SK-MEL-5 (cell line): ENCODE measurements at places on chromosomes 3 and 15.

- no peak for DNase-seq
These were observed 149.6 kb downstream of the OPA1 start for GRCh38 chr3:193742628-193743027.

- DNase-seq, result no peak
These were observed 692.0 kb downstream of the NLGN1 start for GRCh38 chr3:174089592-174089991.

DNA sequence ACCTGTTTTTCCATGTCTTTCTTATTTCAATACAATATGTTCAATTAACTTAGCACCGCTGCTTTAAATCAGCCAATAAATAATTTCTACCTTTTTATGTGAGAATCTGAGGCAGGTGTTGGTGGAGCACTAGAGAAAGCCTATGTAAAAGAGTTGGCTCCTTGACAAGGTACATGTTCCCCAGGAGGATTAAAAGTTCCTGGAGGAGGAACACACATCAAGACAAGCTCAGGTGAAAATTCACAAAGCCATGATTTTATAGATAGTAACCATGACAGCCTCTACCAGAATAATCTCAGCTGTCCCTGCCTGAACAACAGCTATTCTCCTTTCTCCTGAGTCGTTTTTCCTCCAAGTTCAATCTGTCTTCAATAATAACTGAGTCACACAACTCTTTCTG, 3.4 kb upstream of the ZBED2 start:
- DNase-seq, result no peak

- DNase-seq, result no peak
These were observed 136.2 kb downstream of the EPHB1 start for GRCh38 chr3:134931045-134931785.

GRCh38 chr15:57306161-57306943, 70.0 kb upstream of the CGNL1 start:
- peak; percentile 77 for DNase-seq

GRCh38 chr15:48006031-48006511, 114.7 kb upstream of the SLC24A5 start:
- peak; percentile 95 for DNase-seq

DNA sequence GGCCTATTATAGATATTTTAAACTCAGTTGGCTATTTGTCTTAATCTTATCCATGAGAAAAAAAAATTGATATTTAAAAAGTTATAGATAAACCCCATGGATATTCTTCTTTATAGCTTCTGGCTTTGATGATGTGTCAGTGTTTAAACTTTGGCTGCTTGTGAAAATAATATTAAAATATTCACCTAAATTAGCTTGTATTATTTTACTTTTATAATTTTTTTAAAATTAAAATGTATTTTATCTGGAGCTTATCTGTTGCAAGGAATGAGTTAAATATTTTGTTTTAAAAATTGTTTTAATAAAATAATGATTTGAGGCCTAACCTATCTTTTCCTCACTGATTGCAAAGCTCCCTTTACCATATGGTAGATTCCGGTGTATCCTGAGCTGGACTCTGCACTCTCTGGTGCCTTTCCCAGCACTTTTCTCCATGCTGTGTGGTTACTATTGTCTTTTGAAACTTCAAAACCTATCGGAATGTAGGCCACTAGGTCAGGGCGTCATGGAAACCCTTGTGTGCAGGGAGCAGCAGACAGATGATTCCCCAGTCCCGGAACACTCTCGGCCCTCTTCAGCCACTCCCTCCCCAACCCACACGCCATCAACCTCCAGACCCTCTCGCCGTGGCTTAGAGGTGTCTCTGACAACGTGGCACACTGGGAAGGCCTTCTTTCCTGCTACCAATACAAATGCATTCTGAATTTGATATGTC, 252.3 kb upstream of the ATP10A start:
- DNase-seq, result no peak

DNA sequence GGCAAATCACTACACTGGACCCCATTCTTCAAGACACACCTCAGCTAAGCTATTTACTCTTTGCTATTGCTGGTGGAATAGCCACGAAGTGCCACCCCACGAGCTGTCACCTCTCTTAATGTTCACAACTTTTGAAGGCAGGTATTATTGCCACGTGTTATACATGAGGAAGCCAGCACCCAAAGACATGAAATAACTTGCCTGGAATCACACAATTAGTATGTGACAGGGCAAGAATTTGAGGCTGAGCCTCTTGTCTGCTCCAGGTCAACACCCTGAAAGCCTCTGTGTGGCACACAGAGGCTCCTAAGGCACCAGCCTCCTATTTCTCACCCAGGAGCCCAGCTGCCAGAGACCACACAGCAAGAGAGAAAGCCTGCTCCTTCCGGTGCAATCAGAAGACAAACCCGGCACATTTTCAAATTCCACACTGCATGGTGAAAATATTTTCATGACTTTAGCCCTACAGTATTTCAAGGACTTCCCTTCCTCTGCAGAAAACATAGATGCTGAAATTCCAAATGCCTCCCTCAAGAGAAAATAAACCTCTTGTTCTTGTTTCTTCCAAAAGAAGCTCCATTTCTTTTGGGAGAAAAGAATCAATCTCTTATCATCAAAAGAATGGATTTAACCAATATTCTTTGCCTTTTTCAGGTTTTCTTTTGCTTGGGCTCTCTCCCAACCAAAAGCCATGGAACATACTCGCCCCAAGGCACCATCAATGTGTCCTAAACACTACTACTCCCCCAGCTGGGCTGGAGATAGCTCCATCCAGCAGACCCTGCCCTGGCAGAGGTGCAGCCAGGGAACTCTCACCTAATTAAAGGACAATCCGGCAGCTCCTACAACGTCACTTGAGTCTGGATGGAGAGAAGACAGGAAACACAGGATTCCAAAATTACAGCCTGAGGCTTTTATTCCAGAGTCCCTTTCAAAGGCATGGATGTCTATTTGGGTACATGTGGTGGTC, 84.7 kb upstream of the THBS1 start:
- DNase-seq, result no peak

DNA sequence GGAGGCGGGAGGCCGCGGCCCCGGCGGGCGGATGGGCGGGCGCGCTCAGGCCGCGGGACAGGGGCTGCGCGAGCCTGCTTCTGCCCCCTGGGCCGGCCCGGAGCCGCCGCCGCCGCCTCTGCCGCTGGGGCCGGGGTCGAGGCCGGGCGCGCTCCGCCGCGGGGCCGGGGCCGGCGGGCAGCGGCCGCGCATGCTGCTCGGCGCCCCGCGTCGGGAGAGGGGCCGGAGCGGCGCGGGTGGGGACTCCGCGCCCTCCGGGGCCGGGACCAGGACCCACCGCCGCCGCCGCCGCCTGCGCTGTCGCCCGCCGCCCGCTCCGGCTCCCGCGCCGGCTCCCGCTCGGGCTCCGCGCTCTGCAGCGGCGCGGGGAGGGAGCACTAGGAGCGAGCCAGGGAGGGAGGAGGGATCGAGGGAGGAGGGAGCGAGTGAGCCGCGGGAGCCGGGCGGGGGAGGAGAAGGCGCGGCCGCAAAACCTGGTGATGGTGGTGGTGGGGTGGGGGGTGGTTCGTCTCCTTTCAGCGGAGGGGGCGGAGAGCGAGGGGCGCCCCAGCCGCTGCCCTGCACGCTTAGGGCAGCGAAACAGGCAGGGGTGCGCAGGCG, at the start of gene LINGO1:
LINGO1 (minus strand) TSS at position 379 of the 600 bp plus-strand sequence. CDS start 597 bp downstream, outside the sequence.
- DNase-seq, result no peak

DNA sequence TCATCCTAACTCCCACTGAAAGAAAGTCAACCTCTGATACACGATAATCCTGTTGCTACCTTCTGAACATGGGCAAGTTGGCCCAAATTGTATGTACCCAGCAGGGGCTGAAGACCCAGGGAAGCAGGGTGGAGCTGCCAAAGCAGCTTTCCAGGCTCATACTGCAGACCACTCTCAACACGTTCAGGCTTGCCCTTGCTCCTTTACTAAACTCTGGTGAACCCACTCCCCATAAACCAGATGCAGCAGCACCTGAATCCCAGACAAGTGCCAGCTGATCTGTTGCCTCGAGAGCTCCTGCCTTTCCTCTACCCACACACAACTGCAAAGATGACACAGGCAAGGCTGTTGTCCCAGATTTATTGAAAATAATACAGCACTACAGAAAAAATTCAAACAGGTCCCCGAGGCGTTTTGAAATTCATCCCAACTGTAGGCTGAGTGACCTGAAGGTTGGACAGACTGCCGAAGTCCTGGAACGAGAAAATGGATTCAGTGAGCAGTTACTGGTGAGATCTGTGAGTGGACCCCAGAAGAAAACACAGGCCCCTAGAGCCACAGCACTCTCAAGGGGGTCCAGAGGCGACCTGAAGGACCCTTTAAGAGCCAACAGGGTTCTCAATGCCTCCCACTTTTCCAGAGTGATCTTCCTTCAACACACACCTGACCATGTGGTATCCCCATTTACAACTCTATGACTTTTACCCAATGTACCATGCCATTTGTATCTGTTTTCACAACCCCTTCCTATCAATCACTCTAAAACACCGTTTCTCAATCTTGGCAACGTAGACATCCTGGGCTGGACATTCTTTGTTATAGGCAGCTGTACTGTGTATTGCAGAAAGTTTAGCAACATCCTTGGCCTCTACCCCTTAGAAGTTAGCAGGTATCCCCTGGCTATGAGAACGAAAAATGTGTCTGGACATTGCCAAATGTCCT, 3.6 kb downstream of the RPS17 start:
- DNase-seq, result no peak

- peak; percentile 99 for DNase-seq
These were observed 47.9 kb downstream of the PIK3CB start for GRCh38 chr3:138786788-138787271.

- no peak for DNase-seq
These were observed 101.0 kb downstream of the ANP32A start for GRCh38 chr15:68719672-68720071.

DNA sequence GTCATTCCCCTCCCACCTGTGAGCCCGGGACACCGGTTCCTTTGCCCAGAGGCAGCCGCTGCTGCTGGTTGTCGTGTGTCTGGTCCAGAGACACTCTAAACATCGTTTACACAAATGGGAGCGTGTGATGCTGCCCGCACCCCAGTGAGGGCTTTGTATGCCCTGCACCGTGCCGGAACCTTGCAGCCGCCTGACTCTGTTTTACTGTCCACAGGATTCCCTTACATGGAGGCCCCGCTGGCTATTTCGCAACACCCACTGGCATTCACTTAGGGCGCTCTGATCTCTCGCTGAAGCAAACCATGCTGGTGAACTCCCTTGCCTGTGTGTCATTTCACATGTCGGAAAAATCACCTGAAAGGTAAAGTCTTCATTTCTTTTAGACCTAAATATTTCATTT, 100.8 kb upstream of the SLC6A6 start:
- DNase-seq, result peak; percentile 50

GRCh38 chr15:73981761-73982221, 10.3 kb downstream of the STOML1 start:
- DNase-seq, result no peak

GRCh38 chr15:70258369-70259027, 160.8 kb upstream of the TLE3 start:
- no peak for DNase-seq

GRCh38 chr3:156781310-156782230, 44.6 kb upstream of the LEKR1 start:
- no peak for DNase-seq

GRCh38 chr3:74897006-74897405, 282.5 kb upstream of the CNTN3 start:
- DNase-seq, result peak; percentile 37

- DNase-seq, result no peak
These were observed 45.0 kb downstream of the IQSEC1 start for GRCh38 chr3:13028010-13028821.

DNA sequence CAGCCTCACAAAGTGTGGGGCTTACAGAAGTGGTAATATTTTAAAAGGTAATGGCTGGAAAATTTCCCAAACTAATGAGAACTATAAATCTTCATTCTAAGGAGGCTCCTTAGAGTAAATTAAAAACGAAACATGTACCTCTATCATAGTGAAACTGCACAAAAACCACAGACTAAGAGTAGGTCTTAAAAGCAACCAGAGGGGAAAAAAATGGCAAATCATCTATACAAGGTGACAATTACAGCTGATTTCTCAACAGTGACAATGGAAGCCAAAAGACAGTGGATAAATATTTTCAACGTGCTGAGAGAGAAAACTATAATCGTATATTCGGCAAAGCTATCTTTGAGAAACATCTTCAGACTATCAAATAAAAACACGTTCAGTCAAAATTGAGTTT, 20.6 kb downstream of the HEG1 start:
- DNase-seq, result no peak

- DNase-seq, result no peak
These were observed 504 bp downstream of the ABHD2 start for GRCh38 chr15:89088605-89089315.

GRCh38 chr15:83567318-83567717, 86.6 kb upstream of the ADAMTSL3 start:
- DNase-seq, result no peak

DNA sequence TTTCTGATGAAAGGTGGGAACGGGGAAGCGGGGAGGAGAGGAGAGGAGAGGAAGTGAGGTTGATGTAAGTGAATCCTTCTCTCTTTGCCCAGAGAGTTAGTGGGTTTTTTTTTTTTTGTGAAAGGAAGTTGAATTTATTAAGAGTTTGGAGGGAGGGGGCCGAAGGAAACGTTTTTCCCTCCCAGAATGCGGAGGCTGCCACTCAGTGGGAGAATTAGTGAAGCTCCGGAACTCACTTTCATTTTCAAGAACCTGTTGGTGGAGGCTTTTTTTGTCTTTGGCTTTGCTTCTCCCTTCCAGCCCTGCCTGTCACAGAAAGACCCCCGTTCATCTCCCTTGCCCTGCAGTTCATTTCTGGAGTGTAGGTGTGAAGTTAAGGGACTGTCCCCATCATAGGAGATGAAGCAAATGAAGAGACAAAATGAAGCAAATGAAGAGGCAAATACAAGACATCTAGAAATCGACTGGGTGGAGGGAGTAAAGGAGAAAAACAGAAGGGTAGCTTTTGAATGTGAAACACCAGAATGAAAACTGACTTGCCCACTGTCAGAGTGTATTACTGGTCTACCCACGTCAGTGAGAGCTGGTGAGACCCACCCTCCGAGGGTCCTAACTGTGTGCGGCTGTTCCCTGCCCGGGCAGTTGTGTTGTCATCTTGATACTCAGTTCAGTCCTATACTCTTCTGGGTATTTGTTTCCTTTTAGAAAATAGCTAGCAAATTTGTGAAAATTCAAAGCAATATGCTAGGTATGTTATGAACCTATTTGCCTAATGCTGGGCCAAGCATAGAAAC, 91.5 kb downstream of the ITPR1 start:
- no peak for DNase-seq

DNA sequence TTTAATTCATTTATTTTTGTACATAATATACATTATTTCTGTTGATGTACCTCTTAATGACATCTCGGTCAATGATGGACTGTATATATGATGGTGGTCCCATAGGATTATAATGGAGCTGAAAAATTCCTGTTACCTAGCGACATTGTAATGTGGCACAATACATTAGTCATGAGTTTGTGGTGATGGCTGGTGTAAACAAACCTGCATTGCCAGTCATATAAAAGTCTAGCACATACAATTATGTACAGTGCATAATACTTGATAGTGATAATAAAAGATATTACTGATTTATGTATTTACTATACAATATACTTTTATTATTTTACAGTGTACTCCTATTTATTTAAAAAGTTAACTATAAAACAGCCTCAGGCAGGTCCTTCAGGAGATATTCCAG, 15.1 kb downstream of the TTC14 start:
- DNase-seq, result no peak
